Stimulated activated CD8-positive, alpha-beta memory T cell treated with anti-CD3 and anti-CD28 coated beads, Interleukin-15, amount 100 ng/mL, for 1 hour (primary cell): ENCODE measurements at places on chromosomes 1 and 21.

- DNase-seq: no peak
Measured at GRCh38 chr1:230359992-230360668, 66.0 kb downstream of the PGBD5 start.

- no peak for DNase-seq
Measured at GRCh38 chr21:39763272-39763970, 18.4 kb downstream of the IGSF5 start.

DNA sequence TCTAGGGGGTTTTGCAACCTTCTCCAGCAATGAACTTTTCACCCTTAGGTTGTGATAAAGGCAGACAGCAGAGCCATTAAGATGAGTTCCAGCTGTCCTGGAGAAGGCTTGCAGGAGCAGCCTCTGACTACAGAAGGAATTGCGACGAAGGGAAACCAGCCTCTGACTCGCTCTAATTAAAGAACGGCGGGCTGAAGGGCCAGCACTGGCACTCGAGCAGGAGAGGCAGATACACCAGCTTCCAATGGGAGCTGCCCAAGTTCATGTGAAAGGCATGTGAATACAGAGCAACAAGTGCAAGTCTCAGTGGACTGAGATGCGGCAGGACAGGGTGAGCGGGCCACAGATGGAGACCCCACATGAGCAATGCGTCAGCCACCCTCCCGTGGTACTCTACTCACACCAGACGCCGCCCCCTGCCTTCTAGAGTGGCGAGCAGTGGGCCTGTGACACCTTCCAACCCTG lies 15.7 kb downstream of the RCC2 start:
- no peak for DNase-seq

DNA sequence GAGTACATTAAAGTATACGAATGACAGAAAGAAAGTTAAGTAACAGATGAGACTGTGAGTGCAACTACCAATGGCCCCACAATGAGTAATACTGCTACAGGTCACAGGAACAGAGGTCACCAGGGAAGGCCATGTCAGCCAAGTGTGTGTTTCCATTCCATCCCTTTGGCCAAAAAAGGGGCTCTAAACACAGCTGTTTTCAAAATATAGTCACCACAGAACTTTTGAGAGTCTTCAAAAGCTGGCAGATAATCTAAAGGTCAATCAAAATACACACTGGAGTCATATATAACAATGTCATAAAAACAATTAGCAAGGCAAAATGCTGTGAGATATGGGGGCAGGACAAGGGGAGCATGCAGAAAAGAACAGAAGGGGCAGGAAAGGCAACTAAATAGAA lies 10.2 kb downstream of the USP24 start:
- DNase-seq: no peak

DNA sequence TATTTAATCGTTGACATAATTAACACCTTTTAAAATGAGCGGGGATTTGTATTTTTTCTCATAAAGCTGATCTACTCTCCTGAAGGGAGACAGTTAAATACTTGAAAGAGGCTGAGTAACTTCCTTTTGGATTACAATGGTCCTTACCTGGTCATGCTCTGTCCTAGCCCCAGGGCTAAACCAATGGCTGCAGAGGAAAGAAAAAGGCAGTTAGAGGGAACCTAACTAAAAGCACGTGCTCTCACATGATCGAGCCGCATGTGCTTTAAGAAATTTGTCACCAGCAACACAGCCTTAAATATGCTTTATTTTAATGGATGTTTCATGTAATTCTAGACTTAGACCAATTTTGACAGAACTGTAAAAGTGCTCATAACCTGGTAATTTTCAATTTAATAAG lies 132.7 kb downstream of the GPATCH2 start:
- DNase-seq: no peak

DNA sequence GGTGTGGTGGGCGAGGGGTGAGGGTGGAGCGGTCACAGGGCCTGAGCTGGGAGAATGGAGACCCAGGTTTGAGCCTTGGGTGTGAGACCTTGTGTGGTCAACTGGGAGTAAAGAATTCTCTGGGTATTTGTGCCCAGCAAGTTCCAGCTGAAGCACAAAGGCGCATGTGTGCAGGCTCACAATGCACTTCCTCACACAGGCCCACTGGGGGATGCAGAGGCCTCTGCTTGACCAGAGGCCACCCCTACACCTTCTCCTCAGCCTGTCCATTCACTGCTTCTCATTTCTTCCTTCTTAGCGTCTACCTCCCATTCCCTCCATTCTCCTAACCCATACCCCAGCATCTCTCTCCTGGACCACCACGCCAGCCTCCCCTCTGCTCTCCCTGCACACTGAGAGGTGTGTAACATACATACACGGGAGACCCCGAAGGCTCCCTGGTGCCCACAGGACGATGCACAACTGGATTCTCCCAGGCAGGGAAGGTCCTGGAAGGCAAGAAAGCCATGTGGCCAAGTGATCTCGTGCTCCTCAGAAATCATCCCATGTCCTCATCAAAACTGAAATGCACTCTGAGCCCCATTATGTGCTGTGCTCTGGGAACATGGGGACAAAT lies 12.3 kb upstream of the TTC39A start:
- DNase-seq: no peak

DNA sequence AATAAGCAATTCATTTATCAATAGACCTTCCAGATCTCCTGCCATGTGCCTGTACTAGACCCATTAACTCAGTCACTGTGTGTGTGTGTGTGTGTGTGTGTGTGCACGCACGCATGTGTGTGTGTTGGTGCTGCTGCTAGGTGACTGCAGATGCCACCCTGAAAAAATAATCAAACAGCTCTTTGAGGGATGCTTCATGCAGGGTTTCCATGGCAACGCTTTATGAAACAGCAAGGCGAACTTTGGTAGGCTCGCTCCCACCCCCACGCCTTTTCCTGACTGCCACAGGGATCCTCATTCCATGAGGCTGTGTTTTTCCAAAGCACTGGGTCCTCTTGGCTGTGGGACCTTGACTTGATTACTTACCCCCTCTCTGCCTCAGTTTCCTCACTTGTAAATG lies 94.0 kb downstream of the HMGB4 start:
- DNase-seq: no peak

GRCh38 chr1:218383681-218384080 lies 38.5 kb downstream of the TGFB2 start:
- no peak for DNase-seq

DNA sequence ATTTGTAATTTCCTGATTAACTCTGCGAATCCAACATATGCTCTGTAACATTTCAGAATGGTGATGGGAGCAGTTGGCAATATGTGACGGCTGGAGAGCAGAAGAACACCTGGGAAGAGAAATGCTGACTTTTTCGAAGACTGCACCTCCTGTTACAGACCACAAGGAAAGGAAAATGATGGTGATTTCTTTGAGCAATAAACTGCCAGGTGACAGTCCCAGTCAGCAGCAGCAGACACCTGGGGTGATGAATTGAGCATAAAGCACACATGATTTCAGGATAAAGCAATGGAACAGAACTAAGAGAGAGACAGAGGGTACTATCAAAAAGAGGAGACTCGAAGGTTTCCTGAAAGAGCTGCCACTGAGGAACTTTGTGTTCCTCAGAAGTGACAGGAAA lies 528.6 kb downstream of the NEGR1 start:
- no peak for DNase-seq

DNA sequence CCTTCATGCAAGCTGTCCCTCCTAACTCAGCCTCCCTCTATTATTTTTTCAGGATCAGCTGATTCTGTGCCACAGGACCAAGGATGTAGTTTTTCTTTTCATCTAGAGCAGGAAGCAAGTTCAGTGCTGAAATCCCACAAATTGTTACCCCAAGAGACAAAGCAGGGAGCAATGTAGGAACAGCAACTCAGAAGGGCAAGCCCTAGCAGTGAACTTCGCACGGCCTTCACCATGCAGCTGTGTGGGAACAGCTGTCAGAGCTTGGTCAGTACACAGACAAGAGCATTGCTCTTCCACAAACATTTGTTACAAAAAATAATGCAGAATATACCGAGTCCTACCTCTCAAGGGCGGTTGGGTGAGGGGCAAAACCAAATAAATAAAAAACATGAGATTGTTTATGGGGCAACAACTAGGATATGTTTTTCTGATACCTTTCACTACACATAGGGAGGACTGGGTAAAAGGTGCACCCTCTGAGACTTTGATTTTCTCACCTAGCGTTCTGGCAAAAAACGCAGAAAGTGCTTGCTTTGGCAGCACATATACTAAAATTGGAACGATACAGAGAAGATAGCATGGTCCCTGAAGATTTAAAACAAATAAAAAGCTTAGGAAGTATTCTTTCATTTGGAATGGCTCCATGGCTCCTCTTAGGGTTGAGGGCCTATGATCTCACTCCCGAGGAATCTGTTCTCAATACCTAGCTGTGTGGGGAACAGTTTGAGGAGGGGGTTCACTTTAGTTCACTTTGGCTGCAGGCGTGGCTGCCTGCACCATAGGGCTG lies 37.1 kb upstream of the ANGPTL7 start:
- DNase-seq: no peak

- DNase-seq: no peak
Measured at GRCh38 chr1:14689996-14690615, 91.6 kb downstream of the KAZN start.

DNA sequence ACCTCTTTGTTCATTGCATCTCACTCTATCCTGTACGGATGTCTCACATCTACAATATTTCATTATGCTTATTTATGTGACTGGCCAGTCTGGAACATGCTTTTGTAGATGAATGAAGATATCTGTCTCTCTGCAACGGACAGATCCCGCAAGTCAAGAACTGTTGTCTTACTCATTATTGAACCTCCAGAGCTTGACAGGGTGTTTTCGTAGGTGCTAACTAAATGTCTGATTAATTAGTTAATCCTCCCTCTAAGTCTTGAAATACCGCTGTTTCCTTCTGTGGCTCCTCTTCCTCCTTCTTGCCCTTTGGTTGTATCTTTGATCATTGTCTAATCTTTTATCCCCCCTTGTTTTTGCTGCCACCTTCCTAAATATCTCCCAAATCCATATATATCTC lies 3.2 kb upstream of the C1orf162 start:
- no peak for DNase-seq

DNA sequence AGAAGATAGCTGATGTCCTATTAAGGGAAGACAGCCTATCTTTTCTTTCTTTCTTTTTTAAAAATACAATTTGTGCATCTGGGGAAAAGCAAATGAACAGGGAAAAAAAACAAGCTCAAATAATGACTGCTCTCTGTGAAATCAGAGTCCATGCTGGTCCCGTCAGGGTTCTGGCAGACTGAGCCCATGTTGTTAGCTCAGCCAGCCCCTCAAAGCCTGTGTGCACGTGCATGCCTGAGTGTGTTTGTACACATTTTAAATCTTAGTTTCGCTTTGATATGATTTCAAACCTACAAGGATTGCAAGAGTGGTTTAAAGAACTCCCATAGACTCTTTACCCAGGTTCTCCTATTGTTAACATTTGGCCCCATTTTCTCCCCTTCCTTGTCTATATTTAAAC lies 231.8 kb upstream of the GREM2 start:
- DNase-seq: no peak

DNA sequence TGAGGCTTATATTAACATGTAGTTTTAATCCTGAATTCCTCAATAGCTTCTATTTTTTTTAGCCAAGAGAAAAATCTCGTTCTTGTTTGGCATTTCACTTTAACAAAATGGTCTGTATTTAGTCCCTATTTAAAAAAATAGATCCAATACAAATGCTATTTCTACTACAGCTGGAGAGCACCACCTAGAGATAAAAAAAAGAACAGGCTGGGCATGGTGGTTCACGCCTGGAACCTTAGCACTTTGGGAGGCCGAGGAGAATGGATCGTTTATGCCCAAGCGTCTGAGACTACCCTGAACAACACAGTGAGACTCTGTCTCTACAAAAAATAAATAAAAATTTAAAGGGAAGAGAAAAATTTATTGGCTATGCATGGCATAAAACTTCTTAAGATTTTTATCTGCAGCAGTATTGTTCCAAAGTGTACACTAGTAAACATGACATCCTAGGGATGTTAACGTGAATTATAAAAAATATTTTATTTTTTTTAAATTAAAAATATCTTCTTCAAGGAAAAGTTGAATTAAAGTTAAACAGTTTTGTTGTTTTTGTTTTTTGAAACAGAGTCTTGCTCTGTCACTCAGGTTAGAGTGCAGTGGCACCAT lies 4.4 kb downstream of the ST7L start:
- no peak for DNase-seq

- no peak for DNase-seq
Measured at GRCh38 chr1:28190996-28191645, 14.6 kb upstream of the PTAFR start.

DNA sequence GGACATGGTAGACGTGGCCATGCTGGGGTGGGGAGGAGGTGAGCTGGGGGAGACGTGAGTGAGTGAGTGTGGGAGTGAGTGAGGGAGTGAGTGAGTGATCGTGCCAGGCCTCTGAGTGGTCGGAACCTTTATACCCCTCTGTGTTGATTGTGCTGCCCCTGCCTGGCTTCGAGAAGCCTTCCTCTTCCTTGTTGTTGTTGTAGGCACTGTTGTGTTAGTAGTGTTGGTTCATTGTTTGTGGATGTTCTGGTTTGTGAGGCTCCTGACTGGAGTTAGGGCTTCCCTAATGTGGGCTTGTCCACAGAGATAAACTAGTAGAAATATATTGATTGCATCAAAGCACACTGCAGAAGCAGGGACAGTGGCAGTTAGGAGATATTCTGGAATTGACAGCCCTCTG lies at the start of gene KRTAP10-3:
TSS of gene KRTAP10-3 (minus strand) at position 101 of the 400 bp plus-strand sequence. CDS start at position 21, 80 bp downstream.
- no peak for DNase-seq

DNA sequence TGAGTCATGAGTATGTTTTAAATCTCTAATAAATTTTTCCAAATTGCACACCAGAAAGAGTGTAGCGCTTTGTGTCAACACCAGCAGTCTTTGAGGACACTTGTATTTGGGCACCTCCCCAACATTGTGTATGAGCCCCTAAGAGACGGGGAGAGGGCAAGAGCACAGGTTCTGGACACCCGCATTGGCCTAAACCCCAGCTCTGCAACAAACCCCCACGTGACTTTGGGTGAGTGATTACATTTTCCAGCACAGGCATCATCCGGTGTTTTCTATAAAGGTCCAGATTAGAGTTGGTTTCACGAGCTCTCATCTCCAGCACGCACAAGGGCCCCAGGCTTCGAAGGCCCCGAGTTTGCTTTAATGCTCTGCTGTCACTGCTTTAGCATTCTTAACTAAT lies 66.3 kb upstream of the SLC45A1 start:
- DNase-seq: no peak

- DNase-seq: no peak
Measured at GRCh38 chr21:42491328-42491727, 4.7 kb downstream of the RSPH1 start.

DNA sequence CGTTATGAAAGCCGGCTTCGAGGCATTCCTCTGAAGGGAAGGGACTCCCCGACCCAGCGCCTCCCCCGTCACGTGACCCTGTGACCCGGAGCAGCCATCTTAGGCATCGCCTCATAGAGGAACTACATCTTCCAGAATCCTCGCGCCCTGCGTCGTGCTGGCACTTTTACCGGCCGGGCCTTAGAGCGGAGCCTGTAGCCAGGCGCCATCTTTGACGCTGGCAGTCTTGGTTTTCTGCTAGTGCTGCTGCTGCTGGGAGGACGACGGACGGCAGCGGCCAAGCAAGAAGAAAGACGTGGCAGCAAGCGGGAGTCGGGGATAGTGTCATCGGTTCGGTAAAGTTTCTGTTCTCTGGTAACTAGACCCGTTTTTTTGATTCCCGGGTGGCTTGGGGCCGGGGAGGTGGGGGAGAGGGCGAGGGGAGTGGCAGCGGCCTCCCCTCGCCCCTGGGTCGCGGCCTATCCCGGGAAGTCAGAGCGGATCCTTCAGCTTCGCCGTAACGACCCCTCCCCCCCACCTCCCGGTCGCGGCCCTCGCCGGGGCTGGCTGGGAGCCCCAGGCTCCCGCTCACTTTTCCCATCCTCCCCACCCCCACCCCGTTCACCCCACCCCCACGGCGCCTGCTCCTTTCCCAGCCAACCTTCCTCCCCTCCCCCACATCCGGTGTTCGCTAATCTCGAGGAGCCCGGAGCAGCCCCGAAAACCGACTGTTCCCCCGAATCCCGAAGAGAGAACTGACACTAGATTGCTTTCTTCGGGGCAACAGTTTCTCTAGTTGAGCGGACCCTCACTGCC lies at the start of the genes ZBED6 and ZC3H11A:
TSS of gene ZBED6 (plus strand) at position 183 of the 795 bp plus-strand sequence. CDS start 1,900 bp downstream, outside the sequence.
TSS of gene ZC3H11A (plus strand) at position 183 of the 795 bp plus-strand sequence. CDS start 21,448 bp downstream, outside the sequence.
- peak; percentile 98 for DNase-seq
